Right cardiac atrium (tissue), 5 donors: ENCODE measurements at places on chromosomes 6 and 20. TPM values are rescaled to one million over a fixed set of nuclear protein-coding genes. Genes with fewer than 3 reads are reported as not detected.
A peak's percentile ranks its signal among the peaks of the same experiment; 100 is the strongest.

DNA sequence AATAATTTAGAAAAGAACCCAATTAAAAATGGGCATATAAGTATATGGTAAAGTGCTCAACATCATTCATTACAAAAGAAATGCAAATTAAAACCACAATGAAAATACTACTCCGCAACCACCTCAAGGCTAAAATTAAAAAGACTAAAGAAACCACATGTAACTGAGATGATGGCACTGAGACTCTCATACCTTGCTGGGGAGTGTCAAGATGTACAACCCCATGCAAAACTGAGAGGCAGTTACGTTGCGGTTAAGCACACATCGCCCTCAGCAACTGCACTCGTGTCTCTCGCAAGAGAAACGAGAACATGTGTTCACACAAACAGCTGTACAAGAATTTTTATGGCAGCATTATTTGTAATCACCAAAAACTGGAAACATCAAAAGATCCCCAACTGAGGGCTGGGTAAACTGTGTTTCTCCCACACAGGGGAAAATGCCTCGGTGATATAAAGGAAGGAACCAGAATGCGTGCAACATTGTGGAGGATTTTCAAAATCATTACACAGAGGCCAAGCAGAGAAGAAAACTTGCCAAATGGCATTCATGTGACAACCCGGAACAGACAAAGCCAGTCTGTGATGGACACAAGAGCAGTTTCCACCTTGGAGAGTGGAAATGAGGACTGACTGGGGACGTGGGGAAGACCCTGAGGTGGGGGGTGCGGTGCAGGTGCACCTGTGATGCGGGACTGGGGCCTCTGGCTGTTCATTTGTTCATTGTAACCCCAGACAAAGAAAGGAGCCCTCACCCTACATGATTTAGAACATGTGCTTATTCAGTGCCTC lies 144.9 kb downstream of the WDR27 start:
- no peak for DNase-seq

The TGM6 gene
- total RNA-seq = not detected

The STX11 gene
- total RNA-seq = 2.7 TPM

The PHF1 gene
- total RNA-seq = 70.6 TPM

The ENPP1 gene
- 3.5 TPM for total RNA-seq

The RNGTT gene
- total RNA-seq = 9.5 TPM

DNA sequence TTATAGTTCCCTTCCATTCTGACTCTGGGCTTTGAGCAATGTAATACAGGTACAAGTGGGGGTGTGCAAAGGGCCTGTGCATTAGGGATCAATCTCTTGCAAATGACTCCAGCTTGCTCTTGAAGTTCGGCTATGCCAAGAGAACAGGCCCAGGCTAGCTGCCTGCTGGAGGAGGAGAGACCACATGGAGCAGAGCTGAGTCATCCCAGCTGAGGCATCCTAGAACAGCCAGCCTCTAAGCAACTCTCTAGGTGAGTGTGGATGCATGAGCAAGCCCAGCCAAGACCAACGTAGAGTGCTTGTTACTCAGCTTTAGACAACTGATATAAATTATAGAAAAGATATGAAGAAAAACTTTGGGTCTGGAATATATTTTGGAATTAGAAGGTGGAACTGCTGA lies 47.6 kb upstream of the RBM24 start:
- no peak for DNase-seq

The MATN4 gene
- 0.15 TPM for total RNA-seq

DNA sequence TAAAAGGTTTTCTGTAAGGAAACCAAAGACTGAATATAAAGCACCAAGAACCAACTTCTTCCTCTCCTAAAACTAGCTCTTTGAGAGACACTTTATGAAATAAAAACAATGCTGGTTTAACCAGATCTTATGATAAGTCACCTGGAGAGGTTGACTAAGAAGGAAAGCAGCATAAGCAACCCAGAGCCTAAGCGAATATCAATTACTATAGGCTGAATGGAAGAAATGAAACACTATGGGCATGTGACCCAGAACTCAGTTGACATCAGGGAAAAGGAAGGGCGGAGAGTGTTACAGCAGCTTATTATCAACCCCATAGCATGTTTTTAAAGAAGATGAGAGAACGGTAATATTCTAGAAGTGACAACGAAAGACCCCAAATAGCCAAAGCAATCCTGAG lies 94.1 kb upstream of the STMND1 start:
- no peak for DNase-seq

DNA sequence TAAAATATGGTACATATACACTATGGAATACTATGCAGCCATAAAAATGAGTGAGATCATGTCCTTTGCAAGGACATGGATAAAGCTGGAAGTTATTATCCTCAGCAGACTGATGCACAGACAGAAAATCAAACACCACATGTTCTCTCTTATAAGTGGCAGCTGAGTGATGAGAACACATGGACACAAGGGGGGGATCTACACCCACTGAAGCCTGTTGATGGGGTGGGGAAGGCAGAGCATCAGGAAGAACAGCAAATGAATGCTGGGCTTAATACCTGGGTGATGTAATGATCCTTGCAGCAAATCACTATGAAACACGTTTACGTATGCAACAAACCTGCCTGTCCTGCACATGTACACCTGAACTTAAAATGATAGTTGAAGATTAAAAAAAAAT lies 71.3 kb downstream of the MANEA start:
- DNase-seq = no peak

- no peak for DNase-seq
Observed at GRCh38 chr6:89582669-89583325, 55.8 kb downstream of the LYRM2 start.

GRCh38 chr6:168247443-168248147 lies 72.0 kb downstream of the DACT2 start:
- DNase-seq = peak; percentile 76

The SESN1 gene
- 60.5 TPM for total RNA-seq

GRCh38 chr6:130183271-130184222 lies 39.2 kb downstream of the SAMD3 start:
- no peak for DNase-seq

DNA sequence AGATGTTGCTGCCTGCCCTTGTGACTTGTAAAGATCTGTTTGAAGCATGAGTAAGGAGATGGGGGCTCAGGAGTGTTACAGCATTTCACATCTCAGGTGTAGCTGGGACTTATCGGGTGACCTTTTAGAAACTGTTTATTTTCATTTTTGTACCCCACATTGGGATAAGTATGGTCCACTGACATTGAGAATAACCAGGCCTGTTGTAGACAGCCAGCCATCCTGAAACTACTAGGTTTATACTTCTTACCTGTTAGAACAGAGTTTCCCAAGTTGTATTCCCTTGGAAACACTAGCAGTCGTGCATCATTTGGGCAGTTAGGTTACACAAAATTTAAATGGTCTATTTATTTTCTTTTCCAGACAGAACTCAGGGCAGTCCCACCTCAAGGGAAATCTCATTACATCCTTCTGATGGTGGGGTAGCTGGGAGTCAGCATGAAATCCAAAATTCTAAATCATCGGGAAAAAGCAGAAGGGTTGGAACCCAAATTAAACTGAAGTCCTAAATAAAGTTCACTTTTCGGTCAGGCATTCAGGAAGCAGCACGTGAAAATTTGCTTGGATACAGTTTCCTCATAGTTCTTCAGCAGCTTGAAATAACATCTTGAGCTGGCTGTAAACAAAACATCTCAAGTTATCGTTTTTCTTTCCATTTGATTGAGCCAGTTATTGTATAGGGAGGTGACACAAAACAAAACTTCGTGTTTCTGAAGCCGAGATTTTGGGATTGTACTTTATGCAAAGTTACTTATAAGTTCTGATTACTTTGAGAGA lies 30.5 kb downstream of the FOXO3 start:
- no peak for DNase-seq

GRCh38 chr6:13674533-13675190 lies 37.0 kb downstream of the RANBP9 start:
- DNase-seq = no peak

DNA sequence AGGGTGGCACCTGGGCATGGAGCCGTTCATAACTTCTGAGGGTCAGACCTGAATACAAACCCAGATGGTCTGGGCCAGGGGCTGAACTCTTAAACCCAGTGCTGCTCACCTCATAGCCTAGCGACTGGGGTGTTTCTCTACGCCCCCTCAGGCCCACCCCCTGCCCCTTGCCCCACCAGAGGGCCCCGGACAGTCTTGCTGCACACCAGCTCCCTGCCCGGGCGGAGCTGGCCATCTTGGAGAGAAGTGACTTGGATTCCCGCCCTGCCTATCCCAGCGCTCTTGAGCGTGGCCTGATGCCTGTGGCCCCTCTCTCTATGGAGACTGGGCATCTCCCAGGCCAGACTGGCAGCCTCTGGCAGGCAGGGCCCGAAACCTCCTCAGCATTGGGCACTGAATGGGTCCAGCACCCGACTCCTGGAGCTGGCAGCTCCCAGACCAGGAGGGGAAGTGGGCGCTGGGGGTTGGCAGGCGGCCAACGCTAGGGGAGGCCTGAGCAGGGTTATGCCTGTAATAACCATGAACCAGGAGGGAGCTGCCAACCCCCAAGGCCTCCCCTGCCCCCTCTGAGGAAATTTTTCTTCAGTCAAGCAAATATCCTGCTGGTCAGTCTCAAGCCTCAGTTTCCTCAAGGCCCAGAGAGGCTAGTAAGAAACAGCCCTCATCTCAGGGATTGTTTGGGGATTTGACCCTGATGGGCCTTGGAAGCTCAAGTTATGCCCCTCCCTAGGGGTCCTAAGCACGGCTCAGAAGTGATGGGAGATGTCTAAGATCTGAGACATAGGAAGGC lies 169.5 kb downstream of the VEGFA start:
- no peak for DNase-seq

- DNase-seq = no peak
Observed at GRCh38 chr20:37347347-37347823, 1.4 kb downstream of the SRC start.

GRCh38 chr20:61699495-61700374 lies 365.9 kb downstream of the TAF4 start:
- DNase-seq = peak; percentile 41

DNA sequence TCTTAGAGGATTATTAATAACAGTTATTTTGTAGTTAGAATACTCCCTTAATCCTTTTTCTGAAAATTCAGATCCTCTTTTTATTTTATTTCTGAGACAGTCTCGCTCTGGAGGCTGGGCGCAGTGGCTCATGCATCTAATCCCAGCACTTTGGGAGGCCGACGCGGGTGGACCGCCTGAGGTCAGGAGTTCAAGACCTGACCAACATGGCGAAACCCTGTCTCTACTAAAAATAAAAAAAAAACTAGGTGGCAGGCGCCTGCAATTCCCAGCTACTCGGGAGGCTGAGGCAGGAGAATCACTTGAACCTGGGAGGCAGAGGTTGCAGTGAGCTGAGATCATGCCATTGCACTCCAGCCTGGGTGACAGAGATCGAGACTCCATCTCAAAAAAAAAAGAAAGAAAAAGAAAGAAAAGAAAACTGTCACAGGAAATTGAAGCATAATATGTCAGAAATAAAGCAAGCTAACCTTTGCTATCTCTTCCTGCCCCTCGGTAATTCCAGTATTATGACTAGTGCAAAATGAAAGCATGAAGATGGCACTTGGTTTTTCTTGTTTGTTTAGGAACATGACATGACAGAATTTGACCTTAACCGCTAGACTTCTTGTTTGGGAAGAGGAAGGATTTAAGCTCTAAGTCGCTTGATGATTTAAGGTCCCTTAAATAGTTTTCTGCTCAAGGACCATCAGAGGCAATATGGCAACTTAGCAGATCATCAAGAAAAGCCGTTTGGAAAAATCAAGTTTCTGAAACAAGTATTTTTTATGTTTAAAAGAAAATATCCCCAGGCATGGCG lies 1.8 kb upstream of the RBM39 start:
- DNase-seq = peak; percentile 67

DNA sequence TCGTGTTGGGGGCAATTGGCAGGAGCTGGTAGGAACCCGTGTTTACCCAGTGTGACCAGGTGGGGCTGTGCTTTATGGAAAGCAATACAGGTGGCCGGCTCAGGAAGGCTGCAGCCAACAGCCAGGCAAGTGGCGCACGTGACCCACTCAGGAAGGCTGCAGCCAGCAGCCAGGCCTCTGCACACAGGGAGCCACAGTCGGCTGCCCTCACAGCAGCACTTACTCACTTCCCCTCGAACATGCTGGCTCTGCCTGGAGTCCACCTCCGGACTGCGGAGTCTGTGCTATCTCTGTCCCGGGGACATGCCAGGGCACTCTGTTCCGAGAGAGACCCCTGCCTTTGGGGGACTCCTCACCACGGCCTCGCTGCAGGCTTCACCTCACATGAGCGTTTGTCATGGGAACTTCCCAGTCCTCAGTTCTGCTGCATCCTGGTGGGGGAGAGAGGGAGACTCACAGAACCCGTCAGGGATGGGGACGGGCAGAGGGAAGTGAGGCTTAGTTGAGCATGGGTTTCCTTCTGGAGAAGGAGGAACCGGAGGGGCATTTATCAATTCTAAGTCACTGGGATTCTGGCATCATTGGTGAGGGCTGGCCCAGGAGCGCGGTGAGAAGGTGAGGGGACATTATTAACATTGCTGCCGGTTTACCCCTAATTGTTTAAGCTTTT lies 76.8 kb downstream of the TTLL2 start:
- DNase-seq = no peak

DNA sequence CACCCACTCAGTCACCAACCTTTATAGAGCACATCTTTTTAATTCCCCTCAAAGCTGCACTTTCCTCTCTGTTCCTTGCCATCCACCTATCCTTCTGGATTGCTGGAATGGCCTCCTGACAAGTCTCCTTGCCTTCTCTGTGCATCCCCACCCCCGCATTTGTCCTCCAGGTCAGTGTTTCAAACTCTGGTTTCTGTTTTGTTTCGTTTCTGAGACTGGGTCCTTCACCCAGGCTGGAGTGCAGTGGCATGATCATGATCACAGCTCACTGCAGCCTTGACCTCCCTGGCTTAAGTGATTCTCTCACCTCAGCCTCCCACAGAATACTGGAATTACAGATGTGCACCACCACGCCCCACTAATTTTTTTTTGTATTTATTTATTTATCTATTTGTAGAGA lies 96.2 kb downstream of the PLCB1 start:
- no peak for DNase-seq

The OR2H2 gene
- total RNA-seq = not detected

GRCh38 chr6:165663377-165663735 lies 315 bp upstream of the PDE10A start:
- DNase-seq = peak; percentile 62

GRCh38 chr6:97205966-97206365 lies 77.0 kb downstream of the MMS22L start:
- DNase-seq = no peak

The GRIK2 gene
- 10.4 TPM for total RNA-seq

DNA sequence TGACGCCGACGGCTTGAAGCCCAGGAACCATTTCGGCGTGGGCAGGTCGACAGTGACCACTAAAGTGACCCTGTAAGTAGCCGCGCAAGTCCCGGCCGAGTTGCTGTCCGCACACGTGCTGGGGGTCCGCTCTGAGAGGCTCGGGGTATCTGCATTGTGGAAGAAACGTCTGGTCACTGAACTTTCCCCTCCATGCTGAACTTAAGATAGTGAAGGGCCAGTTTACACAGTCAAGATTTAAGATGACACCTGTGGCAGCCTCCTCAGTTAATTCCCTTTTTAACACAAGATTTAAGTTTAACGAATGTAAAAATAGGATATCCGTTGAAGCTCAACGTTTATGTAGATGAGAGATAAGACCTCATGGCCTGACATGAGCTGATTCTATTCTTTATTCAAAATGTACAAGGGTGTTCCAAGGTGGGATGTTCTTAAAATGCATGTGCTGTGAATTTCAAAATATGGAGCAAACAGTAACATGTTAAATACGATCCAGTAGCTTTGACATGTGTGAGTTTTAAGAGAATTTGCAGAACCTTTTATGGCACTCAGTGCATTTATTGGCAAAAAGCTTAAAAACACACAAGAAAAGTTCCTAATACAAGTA lies 116.2 kb downstream of the RTN4IP1 start:
- DNase-seq = no peak
